ENCODE measurements at places on chromosomes 4 and X.

- no peak for DNase-seq
Measured at GRCh38 chr4:77126809-77127208, 30.2 kb upstream of the CCNG2 start.

- DNase-seq = no peak
Measured at GRCh38 chr4:7774301-7775294, 165.1 kb downstream of the AFAP1 start.

GRCh38 chrX:53798281-53798680 is 111.8 kb upstream of the HUWE1 start:
- no peak for DNase-seq

GRCh38 chrX:45773572-45773971 is 572.9 kb upstream of the DIPK2B start:
- DNase-seq = no peak

DNA sequence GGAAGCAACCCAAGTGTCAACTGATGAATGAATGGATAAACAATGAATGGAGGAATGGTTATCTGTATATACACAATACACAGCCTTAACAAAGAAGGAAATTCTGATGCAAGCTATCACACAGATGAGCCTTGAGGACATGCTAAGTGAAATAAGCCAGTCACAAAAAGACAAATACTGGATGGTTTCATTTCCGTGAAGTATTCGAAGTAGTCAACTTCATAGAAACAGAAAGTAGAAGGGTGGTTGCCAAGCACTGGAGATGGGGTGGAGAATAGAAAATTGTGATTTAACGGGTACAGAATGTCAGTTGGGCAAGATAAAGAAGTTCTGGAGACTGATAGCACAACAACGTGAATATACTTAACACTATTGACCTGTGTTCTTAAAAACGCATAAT is 28.2 kb downstream of the CENPU start:
- DNase-seq = no peak

- no peak for DNase-seq
Measured at GRCh38 chrX:115694028-115694427, 133.1 kb downstream of the PLS3 start.

- DNase-seq = no peak
Measured at GRCh38 chr4:125639182-125639621, 324.4 kb downstream of the FAT4 start.
